HEK293T (cell line): ENCODE measurements at places on chromosomes 12 and 14.

DNA sequence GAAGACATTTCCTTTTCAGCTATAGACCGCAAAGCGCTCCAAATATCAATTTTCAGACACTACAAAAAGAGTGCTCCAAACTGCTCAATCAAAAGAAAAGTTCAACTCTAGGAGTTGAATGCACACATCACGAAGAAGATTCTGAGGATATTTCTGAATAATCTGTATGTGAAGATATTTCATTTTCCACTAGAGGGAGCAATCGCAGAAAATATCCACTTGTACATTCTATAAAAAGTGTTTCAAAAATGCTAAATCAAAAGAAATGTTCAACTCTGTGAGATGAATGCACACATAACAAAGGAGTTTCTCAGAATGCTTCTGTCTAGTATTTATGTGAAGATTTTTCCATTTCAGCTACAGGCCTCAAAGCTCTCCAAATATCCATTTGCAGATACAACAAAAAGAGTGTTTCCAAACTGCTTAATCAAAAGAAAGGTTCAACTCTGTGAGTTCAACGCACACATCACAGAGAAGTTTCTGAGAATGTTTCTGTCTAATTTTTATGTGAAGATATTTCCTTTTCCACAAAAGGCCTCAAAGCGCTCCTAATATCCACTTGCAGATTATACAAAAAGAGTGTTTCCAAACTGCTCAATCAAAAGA is 643.8 kb upstream of the ALG10B start:
- DNase-seq: no peak

DNA sequence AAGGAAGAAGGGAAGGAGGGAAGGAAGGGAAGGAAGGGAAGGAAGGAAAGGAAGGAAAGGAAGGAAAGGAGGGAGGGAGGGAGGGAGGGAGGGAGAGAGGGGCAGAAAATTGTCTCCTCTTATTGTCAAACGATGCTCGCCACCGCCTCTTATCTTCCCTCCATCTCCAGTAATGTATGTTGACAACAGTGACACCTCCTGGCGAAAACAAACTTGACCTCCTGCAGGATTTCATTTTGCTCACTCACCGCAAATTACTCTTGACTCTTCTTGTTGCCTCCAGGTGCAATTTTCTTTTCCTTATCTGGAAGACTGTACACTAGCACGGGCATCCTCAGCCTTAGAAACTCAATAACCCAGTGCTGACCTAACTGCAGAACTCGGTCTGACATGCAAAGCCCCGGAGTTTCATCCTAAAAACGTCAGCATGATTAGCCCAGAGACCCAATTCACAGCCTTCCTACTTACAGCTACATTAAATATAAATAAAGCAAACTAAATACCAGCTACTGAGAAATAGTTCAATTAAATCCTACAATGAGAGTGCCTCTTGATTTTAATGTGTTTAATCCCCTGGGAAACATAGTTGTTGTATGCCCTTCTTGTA is 512.4 kb upstream of the TMPO start:
- peak; percentile 47 for DNase-seq

GRCh38 chr14:64604001-64604400 is 54.2 kb downstream of the PPP1R36 start:
- no peak for DNase-seq

- no peak for DNase-seq
These were observed 299.1 kb downstream of the BTG1 start for GRCh38 chr12:91846466-91847055.

GRCh38 chr12:105067511-105068031 is 16.7 kb downstream of the ALDH1L2 start:
- no peak for DNase-seq

- no peak for DNase-seq
These were observed 49.8 kb downstream of the B4GALNT3 start for GRCh38 chr12:509500-509899.

GRCh38 chr12:121535150-121536053 is 45.4 kb downstream of the KDM2B start:
- no peak for DNase-seq

- DNase-seq: no peak
These were observed 12.2 kb downstream of the RPH3A start for GRCh38 chr12:112803620-112804282.

- DNase-seq: no peak
These were observed 7.5 kb upstream of the SYNE3 start for GRCh38 chr14:95523815-95524448.
